Thymus (tissue), 14 donors: ENCODE measurements at places on chromosomes 2 and 18. TPM values are rescaled to one million over a fixed set of nuclear protein-coding genes. Genes with fewer than 3 reads are reported as not detected.

METTL4 gene
- 18.9 TPM for polyA plus RNA-seq

GALNT14 gene
- polyA plus RNA-seq = 2.1 TPM

NT5DC4 gene
- 0.25 TPM for polyA plus RNA-seq

SNED1 gene
- polyA plus RNA-seq = 3.2 TPM

PIEZO2 gene
- 1.5 TPM for polyA plus RNA-seq

INHA gene
- 0.71 TPM for polyA plus RNA-seq
